ENCODE measurements at places on chromosomes 16 and 17.
A peak's percentile ranks its signal among the peaks of the same experiment; 100 is the strongest.

- DNase-seq, result peak; percentile 3
These were observed 225.1 kb upstream of the CA10 start for GRCh38 chr17:52383493-52384100.

DNA sequence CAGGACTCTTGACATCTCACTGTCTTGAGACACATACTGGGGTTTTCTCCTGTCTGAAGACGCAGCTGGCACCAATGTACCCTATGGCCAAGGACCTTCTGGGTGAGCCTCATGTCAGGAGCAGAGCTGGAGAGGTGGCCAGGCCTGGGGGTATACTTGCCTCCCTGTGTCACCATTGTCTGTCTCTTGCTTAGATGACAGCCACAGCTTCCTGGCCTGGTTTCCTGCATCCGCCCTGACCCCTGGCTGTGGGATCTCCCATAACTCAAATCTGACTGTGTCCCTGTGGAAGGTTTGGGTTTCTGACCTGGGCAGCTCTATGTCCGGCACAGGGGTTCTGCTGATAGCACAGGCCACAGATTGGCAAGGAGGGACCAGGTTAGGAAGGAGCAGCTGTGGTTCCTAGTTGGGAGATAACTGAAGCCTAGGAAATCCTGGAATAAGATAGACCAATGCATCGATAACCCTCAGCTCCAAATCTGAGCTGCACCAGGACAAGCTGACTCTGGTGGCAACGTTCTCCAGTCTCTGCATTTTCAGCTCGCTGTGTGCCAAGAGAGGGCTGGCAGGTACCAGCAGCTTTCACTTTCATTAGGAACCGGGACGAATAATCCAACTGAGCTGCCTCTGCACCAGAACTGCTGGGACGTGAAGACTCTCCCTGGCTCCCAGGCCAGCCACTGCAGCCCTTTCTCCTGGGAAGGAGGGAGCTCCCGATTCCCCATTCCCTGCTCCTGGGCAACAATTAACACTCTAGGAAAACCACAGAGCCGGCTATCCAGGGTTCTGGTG is 5.0 kb downstream of the DEXI start:
- DNase-seq, result no peak

DNA sequence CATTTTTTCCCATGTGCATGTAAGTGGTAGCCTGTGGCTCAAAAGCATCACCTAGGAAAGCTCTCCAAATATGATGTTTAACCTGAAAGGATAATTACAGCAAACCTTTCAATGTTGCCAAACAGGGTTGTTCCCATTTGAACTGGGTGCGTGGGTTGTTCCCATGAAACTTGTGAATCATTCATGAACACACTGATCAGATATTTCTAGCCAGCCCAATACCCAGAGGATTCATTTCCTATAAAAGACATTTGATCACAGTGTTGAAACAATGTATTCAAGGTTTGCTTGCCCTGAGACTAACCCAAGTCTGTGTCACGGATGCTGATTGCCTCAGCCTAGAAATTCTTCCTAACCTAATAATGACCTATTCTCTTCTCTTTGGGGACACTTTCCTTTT is 12.9 kb downstream of the KRT39 start:
- DNase-seq, result peak; percentile 78

GRCh38 chr17:9531034-9531433 is 44.6 kb downstream of the STX8 start:
- no peak for DNase-seq

- peak; percentile 23 for DNase-seq
These were observed 2.3 kb downstream of the RPUSD1 start for GRCh38 chr16:785563-786535.

GRCh38 chr16:81337097-81337496 is 22.3 kb downstream of the GAN start:
- no peak for DNase-seq

- DNase-seq, result no peak
These were observed 131.8 kb downstream of the BCAS3 start for GRCh38 chr17:60809421-60809820.

GRCh38 chr16:31476303-31477219 is 4.6 kb downstream of the TGFB1I1 start:
- DNase-seq, result no peak

DNA sequence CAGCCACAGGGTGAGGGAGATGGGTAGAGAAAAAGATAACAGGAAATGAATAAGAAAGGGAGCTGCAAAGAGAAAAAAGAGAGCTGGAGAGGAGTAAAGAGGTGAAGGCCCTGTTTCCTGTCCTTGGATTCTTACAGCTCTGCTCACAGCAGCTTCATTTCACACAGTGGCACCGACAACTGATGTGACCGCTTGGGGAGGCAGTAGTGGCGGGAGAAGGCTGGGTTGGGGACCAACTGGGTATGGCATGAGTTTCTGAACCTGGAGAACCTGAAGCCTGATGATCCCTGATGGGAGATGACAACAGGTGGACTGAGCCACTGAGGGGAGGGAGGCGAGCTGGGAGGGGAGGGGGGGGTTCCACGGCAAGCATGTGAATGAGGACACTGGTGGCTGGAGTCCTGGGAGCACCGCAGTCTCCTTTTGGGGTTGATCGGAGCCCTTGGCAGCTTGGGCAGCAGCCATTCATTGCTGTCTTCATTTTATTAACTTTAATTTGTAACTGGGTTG is 34.3 kb upstream of the TOB1 start:
- DNase-seq, result no peak

GRCh38 chr17:6700948-6701307 is 12.2 kb downstream of the SLC13A5 start:
- DNase-seq, result no peak

- DNase-seq, result no peak
These were observed 10.7 kb upstream of the TMEM92 start for GRCh38 chr17:50263331-50264262.

GRCh38 chr17:35709874-35710273 is 21.6 kb upstream of the RASL10B start:
- peak; percentile 78 for DNase-seq

DNA sequence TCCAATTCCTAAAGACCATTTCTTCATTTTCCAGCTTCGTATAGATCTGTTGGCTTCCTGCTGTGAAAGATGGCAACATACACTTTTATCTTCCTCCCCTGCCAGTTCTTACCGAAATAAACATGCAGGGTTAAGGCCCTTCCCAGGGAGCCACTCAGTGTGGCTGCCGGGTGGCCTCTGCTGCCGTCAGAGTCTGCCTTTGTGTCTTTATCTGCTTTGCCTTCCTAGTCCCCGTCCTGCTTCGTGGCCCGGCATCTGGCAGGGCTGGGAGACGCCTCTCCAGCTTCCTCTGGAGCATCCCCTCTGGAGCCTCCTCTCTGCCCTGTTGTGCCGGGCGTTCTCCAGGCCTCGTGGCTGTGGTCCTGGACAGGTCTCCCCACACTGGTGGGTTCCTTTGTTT is 30.3 kb upstream of the CAPN15 start:
- DNase-seq, result no peak

DNA sequence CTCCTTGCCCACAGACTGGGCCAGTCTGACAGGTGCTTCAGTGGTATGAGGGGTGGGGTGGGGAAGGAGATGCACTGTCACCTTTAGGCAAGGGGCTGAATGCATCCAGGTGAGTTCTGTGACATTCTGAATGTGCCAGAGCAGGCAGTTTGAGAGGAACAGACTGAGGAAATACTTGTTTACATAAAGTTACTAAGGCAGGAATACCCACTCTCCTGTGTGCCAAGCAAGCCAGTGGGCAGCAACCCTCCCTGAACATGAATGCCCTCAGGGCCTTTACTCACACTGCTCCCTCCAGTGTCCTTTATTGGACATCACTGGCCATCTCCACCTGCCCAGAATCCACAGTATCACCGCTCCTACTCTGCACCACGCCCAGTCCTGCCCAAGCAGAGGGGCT is 33.1 kb upstream of the ULK2 start:
- no peak for DNase-seq

DNA sequence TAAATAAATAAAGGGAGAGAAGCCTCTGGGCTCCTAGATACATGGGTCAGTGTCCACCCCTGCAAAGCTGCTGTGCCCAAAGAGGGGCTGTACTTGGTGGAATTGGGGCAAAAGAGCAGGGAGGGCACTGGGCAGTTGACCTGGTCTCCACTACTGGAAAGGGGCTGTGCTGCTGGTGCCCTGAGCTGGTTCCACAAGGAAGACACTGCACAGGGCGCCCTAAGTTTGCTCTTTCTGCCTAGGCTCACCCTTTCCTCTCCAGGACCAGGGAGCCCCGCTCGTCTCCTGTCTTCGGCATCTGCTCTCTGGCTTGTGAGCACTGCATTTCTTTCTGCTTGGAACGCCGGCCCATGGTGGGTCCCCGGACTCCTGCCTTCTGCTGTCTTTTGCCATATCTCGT is 161.9 kb downstream of the SEC14L1 start:
- DNase-seq, result no peak

GRCh38 chr16:54412777-54413455 is 126.3 kb upstream of the IRX3 start:
- no peak for DNase-seq

GRCh38 chr16:57277586-57277985 is 6.9 kb downstream of the PLLP start:
- peak; percentile 71 for DNase-seq

DNA sequence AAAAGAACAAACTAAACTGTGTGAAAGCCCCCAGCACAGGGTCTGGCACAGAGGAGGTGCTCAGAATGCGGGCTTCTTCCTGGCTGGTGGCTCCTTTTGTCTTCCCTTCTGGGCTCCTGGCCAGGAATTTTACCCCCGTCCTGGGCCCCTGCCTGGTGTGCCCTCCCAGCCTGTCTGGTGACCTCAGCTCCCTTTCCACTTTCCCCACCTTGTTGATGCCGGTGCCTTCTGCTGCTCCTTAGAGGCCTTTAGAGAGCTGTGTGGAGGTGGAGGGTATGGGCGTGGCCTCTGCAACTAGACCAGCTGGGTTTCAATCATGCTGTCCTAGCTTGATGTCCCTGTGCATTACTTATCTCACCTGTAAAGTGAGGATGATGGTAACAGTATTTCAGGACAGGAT is 16.8 kb downstream of the PIRT start:
- no peak for DNase-seq

GRCh38 chr17:4901648-4902344 is 1.1 kb downstream of the CHRNE start:
- DNase-seq, result no peak

DNA sequence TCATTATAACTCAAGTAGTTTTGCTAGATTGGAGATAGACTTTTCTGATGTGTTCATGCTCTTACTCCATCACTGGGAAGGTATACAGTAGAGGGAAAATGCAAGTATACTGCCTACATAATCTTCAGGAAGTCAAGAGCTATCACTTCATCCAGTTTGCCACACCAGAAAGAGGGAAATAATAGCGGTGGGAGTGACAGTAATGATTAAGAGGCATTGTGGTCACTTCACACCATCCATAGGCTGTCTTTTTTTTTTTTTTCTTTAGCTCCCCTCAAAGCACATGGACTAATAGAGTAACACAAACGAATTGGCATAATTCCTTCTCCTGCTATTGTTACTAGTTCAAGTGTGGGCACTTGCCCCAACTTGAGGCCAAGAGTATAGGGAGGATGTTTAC is 28.4 kb upstream of the HLF start:
- DNase-seq, result no peak

- DNase-seq, result no peak
These were observed 7.5 kb upstream of the RASD1 start for GRCh38 chr17:17503566-17504130.

- DNase-seq, result no peak
These were observed 14.7 kb downstream of the ANKRD13B start for GRCh38 chr17:29607557-29608195.

DNA sequence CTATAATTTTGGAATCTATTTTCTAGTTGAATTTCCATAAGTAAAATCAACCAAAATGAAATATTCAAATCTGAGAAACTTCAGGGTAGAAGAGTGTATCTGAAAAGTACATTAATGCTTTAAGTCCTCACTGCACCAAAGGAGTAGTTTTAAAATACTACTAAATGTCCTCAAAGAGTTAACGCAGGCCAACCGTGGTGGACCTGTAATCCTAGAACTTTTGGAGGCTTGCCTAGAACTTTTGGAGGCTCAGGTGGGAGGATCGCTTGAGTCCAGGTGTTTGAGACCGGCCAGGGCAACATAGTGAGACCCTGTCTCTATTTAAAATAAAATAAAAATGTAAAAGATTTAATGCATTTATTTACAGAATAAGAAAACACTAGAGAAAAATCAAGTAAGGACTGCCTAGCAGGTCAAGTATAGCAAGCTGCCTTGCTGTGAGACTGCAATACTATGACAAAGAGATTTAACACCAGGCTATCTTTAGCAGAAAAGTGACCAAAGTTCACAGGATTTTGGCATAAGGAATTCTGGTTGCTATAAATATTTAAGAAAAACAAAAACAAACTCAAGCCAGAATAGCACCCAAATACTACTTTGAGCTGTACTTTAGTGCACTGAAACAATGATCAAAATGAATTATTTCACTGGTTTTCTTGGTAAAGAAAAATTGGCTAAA is 41.0 kb downstream of the CHCT1 start:
- DNase-seq, result no peak

GRCh38 chr17:42305543-42306384 is 17.5 kb downstream of the STAT5A start:
- no peak for DNase-seq

Measured in fibroblast of skin of abdomen (primary cell).